ENCODE measurements at places on chromosomes 6 and 20. TPM values are rescaled to one million over a fixed set of nuclear protein-coding genes. Genes with fewer than 3 reads are reported as not detected.

- DNase-seq: no peak
- peaks cover 5% of the 10 kb centered on the region for H3K36me3 ChIP-seq
- peak overlapping the region; percentile 56 for H3K4me3 ChIP-seq
- H3K4me1 ChIP-seq: peaks cover 44% of the 10 kb centered on the region
Observed at GRCh38 chr6:38714239-38715015, 684 bp upstream of the DNAH8 start.

Gene GTSF1L
- total RNA-seq: not detected

- no peaks in the 10 kb centered on the region for H3K36me3 ChIP-seq
- DNase-seq: no peak
- no peak overlapping the region for H3K4me3 ChIP-seq
Observed at GRCh38 chr20:53265304-53265875, 293.2 kb downstream of the TSHZ2 start.

DNA sequence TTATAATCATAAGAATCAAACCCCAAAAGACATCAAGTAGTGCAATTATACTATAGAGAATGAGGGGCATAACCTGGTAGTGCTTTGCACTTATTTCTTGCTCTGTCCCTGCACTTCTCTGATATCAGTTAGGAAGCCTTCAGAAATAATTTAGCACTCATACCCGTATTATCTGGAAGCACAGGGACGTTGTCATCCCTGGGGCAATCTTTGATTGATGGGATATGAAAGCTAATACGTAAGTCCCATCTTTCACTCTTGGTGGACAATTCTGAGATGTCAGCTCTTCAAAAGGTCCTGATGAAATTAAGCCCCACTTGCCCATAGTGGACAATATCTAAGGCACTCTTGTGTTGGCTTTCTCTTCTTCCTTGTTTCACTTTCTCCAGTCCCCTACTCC lies 144.9 kb downstream of the HACE1 start:
- H3K4me3 ChIP-seq: no peak overlapping the region
- H3K4me1 ChIP-seq: peaks cover 8% of the 10 kb centered on the region
- no peaks in the 10 kb centered on the region for H3K27me3 ChIP-seq

DNA sequence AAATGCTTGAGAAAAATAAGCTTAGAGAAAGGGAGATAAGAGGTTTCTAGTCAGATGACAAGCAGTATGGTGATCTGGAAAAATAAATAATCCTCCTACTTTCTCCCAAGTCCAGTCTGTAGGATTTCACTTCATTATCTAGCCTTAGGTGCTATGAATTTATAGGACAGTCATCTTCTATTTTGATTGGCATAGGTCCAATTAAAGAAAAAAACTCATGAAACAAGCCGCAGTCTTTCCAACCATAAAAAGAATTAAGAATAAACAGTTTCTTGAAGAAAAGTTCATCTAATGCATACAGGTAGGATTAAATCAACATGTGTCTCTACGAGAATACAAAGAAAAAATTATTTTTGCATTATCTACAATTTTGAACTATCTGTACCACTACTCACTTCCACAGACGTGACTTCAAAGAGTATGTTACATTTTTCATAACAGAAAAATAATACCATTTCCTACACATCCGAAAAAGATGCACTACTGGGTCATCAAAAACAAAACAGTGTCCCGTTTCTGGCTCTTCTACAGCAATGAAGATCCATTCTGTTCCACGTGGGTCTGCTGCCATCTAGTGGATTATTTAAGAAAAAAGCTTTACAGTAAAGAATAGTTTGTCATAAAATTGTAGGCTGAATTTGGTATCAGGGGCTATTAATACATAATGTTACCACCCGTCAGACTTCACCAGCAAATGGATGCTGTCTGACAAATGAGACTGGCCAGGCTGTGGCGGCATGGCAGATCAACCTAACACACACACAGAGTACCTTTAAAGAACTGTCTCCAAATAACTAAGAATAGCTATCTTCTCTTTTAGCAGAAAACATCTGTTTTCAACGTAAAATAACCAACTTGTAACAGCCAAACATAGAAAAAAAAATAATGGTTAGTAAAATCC lies 28.9 kb downstream of the STX7 start:
- no peak overlapping the region for H3K27ac ChIP-seq
- no peak overlapping the region for H3K4me3 ChIP-seq
- DNase-seq: peak; percentile 15
- H3K4me1 ChIP-seq: peaks cover 16% of the 10 kb centered on the region
- no peaks in the 10 kb centered on the region for H3K36me3 ChIP-seq

- no peaks in the 10 kb centered on the region for H3K4me1 ChIP-seq
- no peaks in the 10 kb centered on the region for H3K36me3 ChIP-seq
- DNase-seq: no peak
- no peak overlapping the region for H3K27ac ChIP-seq
- no peak overlapping the region for H3K4me3 ChIP-seq
- peaks cover 25% of the 10 kb centered on the region for H3K27me3 ChIP-seq
Observed at GRCh38 chr6:106731144-106731842, 101.9 kb downstream of the QRSL1 start.
